ENCODE measurements at places on chromosomes 1 and 21.

GRCh38 chr1:196128835-196129234 is 479.4 kb downstream of the KCNT2 start:
- DNase-seq, result no peak

DNA sequence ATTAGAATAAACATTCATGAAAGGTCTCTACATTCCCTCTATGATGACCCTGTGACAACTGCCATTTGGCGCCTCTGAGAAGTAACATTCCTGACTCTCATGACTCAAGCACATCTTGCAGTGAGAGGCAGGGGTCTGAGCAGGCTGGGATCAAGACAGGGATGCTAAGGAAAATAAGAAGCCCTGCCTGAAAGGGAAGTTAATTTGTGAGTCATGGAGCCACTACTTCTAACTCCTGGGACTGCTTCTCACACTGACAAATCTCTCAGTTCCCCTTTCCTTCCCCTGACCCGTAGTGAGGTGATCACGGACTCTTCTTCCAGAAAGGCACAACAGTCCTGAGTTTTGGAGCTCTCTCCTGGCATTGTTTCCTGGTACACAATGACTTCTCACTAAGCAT is 231.9 kb downstream of the TNR start:
- no peak for DNase-seq

GRCh38 chr1:211210052-211210451 is 49.1 kb upstream of the RCOR3 start:
- DNase-seq, result no peak

DNA sequence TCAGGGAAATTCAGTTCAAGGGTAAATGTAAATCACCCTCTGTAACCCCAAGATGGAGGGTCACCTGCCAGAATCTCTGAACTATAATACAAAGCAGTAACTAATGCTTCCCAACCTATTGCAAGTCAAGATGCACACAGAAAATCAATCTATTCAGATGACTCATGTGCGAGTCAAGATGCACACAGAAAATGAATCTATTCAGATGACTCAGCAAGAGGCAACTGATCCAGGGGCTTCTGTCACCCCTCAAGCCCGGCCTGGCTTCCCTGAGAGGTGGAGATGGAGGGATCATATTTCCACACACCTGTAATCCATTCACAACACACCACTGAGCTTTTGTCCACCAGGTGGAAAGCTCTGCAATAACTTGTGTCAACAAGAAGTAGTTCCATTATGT is 17.4 kb upstream of the HIVEP3 start:
- DNase-seq, result no peak

- DNase-seq, result no peak
These were observed 101.7 kb upstream of the PRMT6 start for GRCh38 chr1:106954661-106955229.

DNA sequence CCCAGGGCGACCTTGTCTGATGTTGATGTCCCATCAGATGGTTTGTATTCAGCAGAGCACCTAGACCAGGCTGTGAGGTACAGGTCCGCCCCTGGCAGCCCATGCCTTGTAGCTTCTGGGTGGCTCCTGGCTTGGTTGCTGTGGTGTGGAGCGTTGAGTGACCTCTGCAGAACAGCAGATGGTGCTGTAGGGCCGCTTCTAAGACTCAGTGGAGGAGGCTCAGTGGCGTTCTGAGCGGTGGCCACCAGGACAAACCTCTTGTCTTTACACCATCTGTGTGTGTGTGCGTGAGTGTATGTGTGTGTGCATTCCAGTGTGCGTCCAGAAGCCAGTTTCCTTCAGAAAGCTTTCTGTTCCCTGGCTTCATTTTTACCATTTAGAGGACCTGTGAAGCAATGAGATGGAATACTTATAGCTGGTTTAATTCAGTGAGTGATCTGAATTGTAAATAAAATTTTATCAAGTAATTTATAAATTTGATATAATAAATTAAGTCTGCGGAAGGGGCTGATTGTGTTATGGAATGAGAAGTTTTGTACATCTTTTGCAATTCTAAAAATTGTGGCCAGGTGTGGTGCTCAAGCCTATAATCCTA is 66.1 kb downstream of the ADARB1 start:
- DNase-seq, result peak; percentile 9

DNA sequence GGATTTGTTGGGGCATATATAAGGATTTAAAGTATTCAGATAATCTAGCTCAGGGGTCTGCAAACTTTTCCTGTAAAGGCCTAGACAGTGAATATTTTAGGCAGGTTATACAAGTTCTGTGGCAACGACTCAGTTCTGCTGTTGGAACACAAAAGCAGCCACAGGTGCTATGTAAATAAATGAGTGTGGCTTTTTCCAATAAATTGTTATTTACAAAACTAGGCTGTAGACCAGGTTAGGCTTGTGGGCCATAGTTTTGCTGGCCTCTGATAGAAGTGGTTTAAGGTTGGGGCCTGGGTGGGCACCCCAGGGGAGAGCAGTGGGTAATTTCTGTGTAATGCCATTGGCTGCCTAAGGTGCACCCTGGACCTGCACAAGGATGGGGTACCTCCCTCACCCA is 16.9 kb upstream of the IGFN1 start:
- no peak for DNase-seq

DNA sequence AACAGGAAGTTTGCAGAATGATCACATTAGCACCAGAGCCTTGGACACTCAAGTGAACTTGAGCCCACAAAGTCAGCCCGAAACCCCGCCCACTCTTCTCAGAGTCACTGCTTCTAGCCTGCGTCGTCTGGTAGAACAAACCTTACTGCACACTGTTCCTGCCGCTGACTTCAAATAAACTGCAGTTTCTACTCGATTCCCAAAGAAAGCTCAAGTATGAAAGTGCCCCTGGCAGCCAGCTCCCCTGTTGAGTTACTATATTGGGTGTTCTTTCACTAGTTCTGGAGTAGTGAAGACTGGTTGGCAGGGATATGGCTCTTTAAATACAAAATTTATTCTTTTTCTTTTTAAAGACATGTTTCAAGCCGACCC is 164.7 kb downstream of the GALNT2 start:
- no peak for DNase-seq

GRCh38 chr1:51636191-51636590 is 19.3 kb downstream of the OSBPL9 start:
- DNase-seq, result no peak

GRCh38 chr21:33662046-33662445 is 19.7 kb downstream of the ITSN1 start:
- no peak for DNase-seq

DNA sequence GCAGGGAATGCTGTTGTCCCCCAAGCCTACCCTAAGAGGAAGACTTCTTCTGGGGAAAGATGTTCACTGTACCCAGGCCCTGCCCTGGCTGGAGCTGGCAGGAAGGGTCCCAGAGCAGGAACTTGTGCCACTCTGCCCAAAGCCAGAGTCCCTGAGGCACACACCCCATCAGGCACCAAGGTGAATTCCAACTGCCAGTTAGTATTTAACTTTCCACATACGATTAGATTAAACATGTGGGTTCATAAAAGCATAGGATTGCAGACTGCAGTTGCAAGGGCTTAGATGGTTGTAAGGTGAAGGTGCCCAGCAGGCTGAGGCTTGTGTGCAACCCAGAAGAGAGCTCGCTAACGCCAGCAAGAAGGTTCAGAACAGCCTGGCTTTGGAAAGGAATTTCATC is at the start of gene KCNE2:
Gene KCNE2, plus strand, starts transcription at position 274 of the 400 bp plus-strand sequence. CDS start 6,473 bp downstream, outside the sequence.
- DNase-seq, result no peak

DNA sequence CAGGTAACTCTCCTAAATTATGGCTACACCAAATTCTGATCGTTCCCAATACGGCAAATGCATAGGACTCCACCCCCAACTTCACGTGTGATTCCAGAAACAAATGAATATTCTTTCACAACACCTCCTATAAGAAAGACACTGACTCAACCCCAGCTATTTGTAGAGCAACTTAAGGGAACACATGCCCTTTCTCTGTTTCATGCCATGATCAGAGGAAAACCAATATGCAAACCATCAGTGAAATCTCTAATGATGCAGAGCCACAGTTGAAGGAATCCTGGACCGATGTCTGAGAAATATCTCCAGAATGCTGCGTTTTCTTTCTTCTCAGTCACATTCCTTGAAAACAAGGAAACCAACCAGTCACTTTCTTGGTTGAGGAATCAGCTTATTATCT is 164.2 kb upstream of the PTBP2 start:
- no peak for DNase-seq

GRCh38 chr1:113439277-113439670 is 49.0 kb downstream of the MAGI3 start:
- DNase-seq, result no peak

DNA sequence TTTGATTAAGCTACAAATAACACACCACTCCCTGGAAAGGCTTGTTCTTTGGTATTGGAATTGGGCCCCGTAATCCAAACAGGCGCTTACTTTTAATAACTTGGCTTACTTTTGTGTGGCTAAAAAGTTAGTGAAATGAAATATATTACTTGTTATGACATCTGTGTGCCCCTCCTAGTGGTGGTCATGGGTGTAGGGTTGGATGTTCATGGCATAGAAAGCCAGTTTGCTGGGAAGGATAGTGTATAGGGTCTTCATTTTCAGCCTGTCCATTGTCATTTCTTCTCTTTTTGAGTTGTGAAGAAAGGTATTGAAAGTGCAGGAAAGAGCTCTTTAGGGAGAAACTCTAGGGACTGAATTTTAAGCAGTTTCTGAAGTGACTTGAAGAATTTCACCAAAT is 5.9 kb downstream of the CDC14A start:
- no peak for DNase-seq

DNA sequence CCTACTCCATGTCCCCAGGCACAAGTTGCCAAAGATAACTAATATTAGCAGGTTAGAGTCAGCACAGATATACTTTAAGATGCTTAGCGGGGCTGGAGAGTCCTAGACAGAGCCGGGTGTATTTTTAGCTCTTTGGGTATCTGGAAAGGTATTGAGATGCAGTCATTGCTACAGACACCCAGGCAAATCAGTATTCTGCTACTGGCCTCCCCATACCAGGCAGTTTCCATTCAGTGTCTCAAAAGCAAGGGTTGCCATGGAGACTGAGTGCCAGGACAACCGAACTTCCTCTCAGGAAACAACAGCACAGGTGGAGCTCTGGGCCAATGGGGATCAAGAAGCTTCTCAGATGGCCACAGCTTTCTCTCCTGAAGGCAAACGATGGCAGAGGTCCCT is 45.3 kb downstream of the KCNC4 start:
- no peak for DNase-seq

- no peak for DNase-seq
These were observed 177.0 kb downstream of the NPHP4 start for GRCh38 chr1:5815211-5815610.

DNA sequence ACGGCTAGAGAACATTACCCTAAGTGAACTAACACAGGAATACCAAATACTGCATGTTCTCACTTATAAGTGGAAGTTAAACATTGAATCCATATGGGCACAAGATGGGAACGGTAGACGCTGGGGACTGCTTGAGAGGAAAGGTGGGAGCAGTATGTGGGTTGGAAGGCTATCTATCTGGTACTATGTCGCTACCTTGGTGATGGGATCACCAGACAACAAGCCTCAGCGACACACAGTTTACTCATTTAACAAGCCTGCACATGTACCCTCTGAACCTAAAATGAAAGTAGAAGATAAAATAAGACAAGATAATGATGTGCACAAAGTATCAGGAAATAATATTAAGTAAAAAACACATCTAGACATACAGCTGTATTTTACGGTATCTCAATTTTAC is 819 bp downstream of the PYHIN1 start:
- no peak for DNase-seq

GRCh38 chr1:243388276-243388675 is 132.4 kb downstream of the SDCCAG8 start:
- DNase-seq, result no peak

GRCh38 chr1:8905582-8906191 is 27.2 kb upstream of the ENO1 start:
- no peak for DNase-seq

- no peak for DNase-seq
These were observed 39.5 kb upstream of the TMPRSS15 start for GRCh38 chr21:18443085-18443484.

- no peak for DNase-seq
These were observed 141.3 kb downstream of the ZZZ3 start for GRCh38 chr1:77541162-77541545.

DNA sequence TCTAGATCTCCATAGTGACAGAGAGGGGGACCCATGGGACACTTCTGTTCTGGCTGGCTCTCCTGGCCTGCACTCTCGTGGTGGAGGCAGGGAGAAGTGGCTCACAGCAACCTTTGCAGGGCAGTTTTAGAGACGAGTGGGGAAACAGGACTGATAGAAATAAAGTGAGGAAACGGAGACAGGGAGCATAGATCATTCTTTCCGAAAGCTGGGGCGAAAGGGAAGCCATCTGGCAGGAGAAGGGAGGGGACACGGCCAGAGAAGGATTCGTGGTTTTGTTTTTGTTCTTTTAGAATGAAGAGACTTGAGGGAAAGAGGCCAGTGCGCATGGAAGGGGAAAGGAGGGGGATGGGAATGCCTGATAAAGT is 3.5 kb downstream of the TIE1 start:
- no peak for DNase-seq

DNA sequence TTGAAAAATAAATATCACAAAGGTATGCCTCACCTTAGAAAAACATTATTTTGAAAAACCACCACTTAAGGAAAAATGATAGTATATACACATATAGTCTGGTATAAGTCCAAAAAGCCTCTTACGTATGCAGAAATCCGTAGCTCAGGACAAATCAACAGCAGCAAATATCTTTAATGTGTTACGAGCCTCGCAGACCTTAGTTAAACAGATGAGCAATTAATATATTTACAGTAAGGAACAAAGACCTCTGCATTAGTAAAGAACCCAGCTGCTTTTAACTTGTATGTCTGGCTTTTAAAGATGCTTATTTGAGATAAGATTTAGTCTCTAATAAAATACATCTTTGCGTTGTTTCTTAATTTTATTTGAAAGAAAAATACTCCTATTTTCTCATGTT is 79.9 kb upstream of the CHRM3 start:
- DNase-seq, result no peak

GRCh38 chr1:239125027-239125426 is 261.3 kb upstream of the CHRM3 start:
- no peak for DNase-seq

- peak; percentile 24 for DNase-seq
These were observed 2.0 kb downstream of the RCSD1 start for GRCh38 chr1:167631936-167632614.

GRCh38 chr1:29639156-29639736 is 402.9 kb downstream of the PTPRU start:
- DNase-seq, result no peak

- DNase-seq, result no peak
These were observed 313.5 kb downstream of the DISC1 start for GRCh38 chr1:231940116-231940515.

- no peak for DNase-seq
These were observed 37.8 kb downstream of the FMO3 start for GRCh38 chr1:171128463-171128862.

GRCh38 chr1:216935901-216936300 is 212.7 kb upstream of the ESRRG start:
- DNase-seq, result no peak

- no peak for DNase-seq
These were observed 91.2 kb downstream of the TRABD2B start for GRCh38 chr1:47906009-47906432.

- DNase-seq, result no peak
These were observed 25.2 kb downstream of the NHLH2 start for GRCh38 chr1:115815694-115816093.

- no peak for DNase-seq
These were observed 109.3 kb downstream of the PAX7 start for GRCh38 chr1:18739897-18740296.

GRCh38 chr1:239184561-239185244 is 201.7 kb upstream of the CHRM3 start:
- no peak for DNase-seq

Measured in activated T-helper 1 cell treated with Interleukin-2 at 50 U/mL for 16 hours (primary cell).